ENCODE measurements at places on chromosomes 2 and 18.
A peak's percentile ranks its signal among the peaks of the same experiment; 100 is the strongest.

DNA sequence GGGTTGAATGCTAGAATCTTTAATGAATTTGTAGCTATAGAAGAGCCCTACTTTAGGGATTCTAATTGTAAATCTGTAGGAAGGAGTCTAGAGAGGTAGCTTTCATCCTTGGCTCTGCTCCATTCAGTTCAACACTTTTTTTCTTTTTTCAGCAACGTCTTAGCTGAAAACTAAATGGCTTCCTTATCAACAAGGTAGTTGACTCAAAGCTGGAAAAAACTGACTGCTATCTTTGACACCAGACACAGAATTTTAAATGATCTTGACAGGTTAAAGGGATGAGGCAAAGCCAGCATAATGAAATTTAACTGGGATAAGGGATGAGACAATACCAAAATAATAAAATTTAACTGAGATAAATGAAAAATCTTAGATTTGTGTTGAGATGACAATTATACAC lies 54.9 kb downstream of the TMEFF2 start:
- DNase-seq = no peak

GRCh38 chr2:118599141-118599540 lies 248.3 kb downstream of the EN1 start:
- no peak for DNase-seq

- DNase-seq = no peak
Observed at GRCh38 chr2:63598981-63599380, 10.2 kb downstream of the MDH1 start.

DNA sequence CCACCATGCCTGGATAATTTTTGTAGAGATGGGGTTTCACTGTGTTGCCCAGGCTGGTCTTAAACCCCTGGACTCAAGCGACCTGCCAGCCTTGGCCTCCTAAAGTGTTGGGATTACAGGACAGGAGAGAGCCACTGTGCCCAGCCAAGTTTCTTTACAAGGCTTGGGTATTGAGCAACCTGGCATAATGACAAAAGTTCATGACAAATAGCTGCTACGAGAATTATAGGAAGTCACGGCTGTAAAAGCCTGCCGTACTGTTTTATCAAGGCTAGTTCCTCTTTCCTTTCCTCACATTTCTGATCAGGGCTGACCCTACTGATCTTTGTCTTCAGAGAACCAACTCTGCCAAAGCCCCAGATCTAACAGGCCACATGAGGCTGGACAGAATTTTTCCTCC lies 490.4 kb upstream of the SPRED2 start:
- no peak for DNase-seq

DNA sequence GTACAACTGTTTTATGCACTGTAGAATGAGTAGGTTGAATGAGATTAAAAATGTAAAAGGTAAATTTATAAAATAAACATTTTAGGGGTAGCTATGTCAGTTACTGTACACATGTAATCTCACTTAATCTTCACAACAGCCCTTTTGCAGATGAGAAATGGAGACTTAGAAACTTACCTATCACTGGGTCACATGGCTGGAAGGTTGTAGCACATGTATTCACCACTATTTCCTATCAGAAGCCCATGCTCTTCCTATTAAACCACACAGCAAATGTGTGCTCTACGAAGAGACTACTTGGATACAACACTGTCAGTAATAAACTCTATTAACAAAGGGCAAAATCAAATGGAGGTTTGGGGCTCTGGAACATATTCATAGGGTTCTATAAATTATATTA lies 60.5 kb downstream of the VWC2L start:
- DNase-seq = no peak

- DNase-seq = peak; percentile 6
Observed at GRCh38 chr2:45170191-45171135, 161.2 kb upstream of the SIX2 start.

DNA sequence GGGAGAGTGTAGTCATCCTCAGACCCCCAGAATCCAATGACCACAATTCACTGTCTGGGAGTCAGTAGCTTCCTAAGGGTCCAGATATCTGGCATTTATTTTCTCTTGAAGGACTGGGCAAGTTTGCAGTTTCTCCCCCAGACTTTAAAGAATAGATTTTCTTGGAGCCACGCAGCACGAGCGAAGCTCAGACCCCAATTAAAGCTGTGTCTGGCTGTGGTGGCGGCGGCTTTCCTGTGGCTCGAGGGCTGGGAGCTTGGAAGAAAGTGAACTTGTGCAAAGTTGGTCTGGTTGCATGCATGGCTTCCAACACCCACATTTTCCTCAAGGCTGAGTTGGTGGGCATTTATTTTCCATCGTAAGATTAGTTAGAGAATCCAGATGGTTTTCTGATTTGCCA lies 105.0 kb downstream of the ACKR3 start:
- no peak for DNase-seq

- DNase-seq = no peak
Observed at GRCh38 chr2:226771067-226771466, 28.6 kb downstream of the IRS1 start.

- DNase-seq = no peak
Observed at GRCh38 chr2:98295275-98295674, 51.0 kb upstream of the CNGA3 start.

GRCh38 chr2:223532712-223533111 lies 69.4 kb downstream of the SCG2 start:
- DNase-seq = no peak

- DNase-seq = no peak
Observed at GRCh38 chr2:105460048-105460732, 61.3 kb upstream of the FHL2 start.

- no peak for DNase-seq
Observed at GRCh38 chr2:226338825-226339224, 460.8 kb downstream of the IRS1 start.

DNA sequence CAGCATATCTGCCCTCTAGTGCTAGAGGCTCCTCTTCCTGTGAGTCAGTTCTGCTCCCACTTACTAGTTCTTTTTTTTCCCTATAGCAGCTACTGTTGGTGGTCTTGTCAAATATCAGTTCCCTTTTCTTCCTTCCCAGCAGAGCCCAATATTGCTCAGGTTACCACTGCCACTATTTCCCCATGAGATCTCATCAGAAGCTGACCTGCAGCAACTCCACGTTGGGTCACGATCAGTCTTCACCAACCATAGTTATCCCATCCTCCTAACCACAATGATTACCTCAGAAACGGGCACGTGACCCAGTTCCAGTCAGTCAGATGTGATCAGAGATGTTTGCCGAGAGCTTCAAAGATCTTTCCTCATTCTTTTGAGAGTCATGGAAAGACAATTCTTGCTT lies 59.7 kb upstream of the CAPN13 start:
- no peak for DNase-seq
